ENCODE measurements at places on chromosomes 6 and 20.

- DNase-seq, result no peak
These were observed 27.9 kb upstream of the PLCB4 start for GRCh38 chr20:9040863-9041524.

- DNase-seq, result no peak
These were observed 569 bp downstream of the TCEA2 start for GRCh38 chr20:64063389-64064144.

- no peak for DNase-seq
These were observed 26.7 kb downstream of the GCNT2 start for GRCh38 chr6:10547809-10548208.

- DNase-seq, result peak; percentile 77
These were observed 60.6 kb upstream of the CCN6 start for GRCh38 chr6:111993342-111993741.

- no peak for DNase-seq
These were observed 1.5 kb downstream of the TAF4 start for GRCh38 chr20:62063981-62064769.

DNA sequence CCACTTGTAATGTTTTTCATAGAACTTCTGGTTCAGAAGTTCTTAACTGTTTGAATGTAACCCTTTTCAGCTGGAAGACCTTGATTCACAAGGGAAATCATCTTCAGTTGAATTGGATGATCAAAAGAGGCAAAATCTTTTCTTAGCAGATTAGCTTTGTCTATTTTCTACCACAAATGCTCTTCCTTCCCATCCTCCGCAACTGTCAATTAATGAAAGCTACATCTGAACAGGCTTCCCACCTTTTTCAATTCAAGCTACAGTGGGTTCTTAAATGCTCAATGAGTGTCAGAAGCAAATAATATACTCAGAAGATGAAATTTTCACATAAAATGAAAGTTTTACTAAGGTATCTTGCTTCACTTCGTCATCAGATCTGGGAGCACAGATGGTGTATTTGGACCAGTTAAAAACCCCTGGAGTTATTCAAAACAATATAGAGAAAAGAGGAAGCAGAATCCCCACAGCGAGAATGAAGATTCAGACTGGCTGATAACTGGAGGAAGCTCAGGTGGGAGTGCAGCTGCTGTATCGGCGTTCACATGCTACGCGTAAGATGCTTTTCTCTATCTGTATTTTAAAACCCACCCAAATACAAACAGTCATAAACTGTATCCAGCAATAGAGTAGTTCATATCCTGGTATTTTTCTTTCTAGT lies 19.4 kb downstream of the QRSL1 start:
- DNase-seq, result no peak

DNA sequence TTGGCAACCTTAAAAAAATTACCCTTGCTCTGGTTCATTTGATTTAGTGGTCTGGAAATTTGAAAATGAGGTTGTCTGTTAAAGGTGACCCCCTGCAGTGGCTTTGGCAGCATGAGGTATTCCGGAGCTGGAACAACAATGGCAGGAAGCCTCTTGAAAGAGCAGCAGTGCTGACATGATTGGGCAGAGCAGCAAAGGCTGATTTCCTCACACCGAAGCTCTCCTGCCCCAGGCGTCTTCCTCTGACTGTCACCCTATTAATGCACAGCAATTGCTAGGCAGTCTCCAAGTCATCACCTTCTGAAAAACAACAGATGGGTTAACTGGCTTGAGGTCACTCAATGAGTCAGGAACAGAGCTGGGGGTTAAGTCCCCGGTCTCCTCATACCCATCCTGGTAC lies 241.8 kb upstream of the MMS22L start:
- no peak for DNase-seq

DNA sequence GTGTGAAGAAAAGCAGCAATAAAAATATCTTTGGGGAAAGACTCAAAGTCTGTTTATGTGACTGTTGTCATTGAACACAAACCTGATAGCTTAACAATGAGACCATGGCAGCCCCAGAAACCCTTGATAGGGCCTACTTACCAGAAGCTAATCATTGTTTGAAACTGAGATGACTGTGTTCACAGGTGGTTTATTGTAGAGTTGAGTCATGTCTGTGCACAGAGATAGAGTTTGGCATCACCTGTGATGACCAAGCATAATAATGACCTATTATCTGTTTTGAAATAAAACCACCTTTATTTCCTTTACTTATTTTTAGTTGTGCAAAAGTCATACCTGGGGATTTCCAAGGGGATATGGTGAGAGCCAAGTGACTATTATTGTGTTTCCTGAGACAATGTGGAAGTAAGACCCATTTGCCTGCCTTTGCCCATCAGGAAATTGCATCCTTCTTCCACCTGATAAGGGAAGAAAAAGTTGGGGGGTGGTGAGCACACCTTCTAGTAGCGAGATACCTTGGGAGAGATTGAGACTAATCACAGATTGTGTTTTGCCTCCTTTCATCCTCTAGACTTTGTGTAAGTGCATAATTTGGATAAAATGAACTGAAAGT lies 456.9 kb upstream of the JAG1 start:
- no peak for DNase-seq

DNA sequence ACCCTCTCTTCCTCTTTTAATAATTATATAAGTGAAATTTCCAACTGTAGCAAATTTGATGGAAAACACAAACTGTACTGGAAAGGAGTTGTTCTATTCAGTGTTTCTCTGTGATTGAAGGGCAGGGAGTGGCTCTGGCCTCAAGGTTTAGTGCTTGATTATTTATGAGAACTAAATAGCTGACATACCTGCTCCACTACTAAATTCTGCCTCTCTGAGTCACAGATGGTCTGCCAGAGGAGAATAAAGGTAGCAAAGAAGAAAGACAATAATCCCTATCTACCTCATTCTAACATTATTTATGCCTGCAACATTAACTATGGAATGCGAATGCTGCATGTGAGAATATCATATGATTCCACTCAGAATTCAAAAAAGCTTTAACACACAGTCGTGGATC lies 9.3 kb downstream of the BMP5 start:
- DNase-seq, result no peak

Measured in DMS79 (cell line).